ENCODE measurements at places on chromosomes 7 and 10. TPM values are rescaled to one million over a fixed set of nuclear protein-coding genes. Genes with fewer than 3 reads are reported as not detected.

DNA sequence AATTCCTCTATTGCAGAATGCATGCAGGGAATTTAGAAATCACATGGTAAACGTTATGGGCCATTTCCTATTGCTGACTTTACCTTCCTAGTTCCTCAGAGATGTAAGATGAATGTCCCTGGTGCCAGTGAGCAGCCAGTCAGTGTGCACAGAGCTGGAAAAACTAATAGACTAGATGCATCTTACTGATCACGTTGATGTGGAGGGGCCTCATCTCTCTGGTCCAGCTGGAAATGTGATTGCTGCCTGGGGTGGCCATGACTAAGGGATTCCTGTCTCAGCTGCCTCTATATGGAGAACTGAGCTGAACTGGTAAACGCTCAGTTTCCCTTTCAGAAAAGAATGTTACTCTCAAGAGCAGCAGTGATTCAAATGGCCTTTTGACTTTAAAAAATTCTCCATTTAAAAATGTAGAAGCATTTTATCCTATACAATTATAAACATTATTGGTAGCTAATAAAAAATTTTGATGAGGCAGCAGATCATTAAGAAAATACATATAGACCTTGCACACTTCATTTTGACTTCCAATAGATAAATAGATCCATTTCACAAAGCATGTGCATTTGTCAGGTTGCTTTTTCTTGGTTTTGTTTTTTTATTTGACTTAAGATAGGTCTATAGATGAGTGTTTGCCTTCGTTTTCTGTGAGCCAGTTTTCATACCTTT, 80.5 kb upstream of the INSYN2A start:
- no peak for DNase-seq

Gene GLI3
- 8.6 TPM for total RNA-seq

DNA sequence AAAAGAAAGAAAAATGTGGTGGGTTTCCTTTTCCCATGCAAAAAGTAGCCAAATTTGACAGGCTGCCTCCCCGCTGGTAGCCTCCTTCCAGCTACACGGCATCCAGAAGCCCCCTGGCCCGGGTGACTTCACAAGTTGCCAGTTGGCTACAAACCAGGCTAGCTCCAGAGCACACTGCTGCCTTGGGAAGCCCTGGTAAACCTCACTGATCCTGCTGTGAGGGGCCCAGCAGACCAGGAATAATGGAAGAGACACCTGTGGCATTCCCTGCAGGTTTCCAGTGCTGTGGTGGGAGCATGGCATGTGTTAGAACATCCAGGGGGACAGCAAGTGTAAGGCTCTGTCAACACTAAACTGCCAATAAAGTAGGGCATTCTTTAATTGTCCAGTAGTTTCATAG, 55.7 kb upstream of the TM9SF3 start:
- DNase-seq = no peak

GRCh38 chr7:33459340-33459751, 330.0 kb downstream of the BBS9 start:
- no peak for DNase-seq

DNA sequence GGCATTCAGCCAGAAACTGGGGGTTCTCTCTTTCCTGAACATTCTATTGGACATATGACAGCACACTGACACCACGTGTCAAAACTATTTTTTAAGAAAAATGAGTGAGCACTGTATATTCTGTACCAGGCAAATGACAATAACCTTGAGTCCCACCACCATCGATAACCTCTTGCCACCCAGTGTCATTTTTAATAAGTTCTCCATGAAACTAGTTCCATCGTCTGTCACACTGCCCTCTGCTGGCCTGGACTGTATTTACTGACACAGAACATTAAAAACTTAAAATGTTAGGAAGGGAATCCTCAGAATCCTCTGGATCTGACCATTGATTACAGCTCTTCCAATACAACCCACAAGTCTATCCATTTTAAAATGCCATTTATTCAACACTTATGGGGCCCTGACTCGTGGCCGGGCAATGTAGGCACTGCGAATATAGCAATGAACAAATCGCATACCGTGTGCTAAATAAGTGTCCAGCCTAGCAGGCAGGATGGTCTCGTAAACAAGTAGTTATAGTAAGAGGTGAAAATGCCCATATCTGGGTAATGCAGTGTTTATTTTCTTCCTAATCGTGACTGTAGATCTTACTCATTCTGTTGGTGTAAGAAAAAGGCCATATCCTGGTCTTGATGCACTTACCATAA, 35.9 kb upstream of the CACNB2 start:
- DNase-seq = peak; percentile 53

DNA sequence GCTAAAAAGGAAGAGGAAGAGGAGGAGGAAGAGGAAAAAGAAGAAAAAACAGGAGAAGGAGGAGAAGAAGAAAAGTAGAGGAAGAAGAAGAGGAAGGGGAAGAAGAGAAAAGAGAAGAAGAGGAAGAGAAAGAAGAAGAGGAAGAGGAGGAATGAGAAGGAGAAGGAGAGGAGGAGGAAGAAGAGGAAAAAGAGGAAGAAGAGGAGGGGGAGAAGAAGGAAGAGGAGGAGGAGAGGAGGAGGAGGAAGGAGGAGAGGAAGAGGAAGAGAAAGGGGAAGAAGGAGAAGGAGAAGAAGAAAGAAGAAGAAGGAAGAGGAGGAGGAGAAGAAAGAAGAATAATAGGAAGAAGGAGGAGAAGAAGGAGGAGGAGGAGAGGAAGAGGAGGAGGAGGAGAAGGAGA, 96.4 kb upstream of the GNA12 start:
- no peak for DNase-seq

DNA sequence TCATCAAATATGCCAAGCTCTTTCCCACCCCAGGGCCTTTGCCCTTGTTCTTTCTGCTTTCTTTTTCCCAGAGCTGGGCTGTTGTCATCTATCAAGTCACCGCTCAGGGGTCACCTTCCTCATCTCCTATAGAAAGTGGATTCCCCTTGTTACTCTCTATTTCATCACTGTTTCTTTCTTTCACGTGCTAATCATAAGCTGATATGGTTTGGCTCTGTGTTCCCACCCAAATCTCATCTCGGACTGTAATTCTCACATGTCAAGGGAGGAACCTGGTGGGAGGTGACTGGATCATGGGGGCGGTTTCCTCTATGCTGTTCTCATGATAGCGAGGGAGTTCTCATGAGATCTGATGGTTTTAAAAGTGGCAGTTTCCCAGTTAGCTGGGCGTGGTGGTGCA, 17.0 kb upstream of the TIAL1 start:
- no peak for DNase-seq

Gene PON1
- not detected for total RNA-seq

DNA sequence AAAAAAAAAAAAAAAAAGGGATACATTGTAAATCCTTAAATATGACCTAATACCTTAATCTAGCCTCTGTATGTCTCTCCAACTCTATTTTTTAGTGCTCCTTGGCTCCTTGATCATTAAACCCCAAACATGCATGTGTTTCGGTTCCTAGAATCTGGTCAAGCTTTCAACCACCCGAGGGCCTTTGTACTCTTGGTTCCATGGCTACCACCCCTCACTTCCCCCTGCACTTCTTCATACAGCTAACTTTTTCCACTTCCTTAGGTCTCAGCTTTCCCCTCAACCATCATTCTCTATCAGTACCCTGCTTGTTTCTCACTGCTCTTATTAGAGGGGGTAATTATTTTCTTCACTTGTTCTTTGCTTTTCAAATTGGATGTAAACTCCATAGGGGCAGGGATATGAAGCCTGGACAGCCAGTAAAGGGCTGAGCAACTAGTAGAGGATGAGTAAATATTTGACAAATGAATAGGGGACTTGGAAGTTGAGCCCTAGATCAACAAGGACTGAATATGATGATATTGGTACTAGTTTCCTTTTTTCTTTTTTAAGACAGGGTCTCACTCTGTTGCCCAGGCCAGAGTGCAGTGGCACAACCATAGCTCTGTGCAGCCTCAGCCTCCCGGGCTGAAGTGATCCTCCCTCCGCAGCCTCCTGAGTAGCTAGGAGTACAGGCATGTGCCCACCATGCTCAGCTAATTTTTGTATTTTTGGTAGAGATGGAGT, 4.3 kb upstream of the GDI2 start:
- DNase-seq = no peak

- no peak for DNase-seq
Observed at GRCh38 chr10:7488418-7488829, 77.6 kb upstream of the SFMBT2 start.

DNA sequence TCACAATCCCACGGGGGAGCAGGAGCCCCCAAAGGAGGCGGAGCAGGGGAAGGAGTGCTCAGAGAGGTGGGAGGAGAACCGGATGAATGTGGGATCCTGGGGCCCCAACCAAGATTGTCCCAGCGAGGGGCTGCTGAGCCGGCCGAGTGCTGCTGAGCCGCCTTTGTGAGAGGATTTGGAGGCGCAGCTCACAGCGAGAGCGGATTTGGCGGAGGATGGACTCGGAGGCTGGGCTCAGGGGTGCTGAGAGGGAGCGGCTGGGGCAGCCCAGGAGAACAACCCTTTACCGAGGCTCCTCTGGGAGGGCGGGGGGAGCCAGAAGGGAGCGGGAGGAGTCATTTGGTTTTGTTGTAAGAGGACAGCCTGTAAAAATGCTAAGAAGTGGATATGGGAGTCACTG, 23.0 kb downstream of the GHRHR start:
- DNase-seq = no peak

- DNase-seq = no peak
Observed at GRCh38 chr7:16123117-16123770, 298.1 kb downstream of the CRPPA start.

DNA sequence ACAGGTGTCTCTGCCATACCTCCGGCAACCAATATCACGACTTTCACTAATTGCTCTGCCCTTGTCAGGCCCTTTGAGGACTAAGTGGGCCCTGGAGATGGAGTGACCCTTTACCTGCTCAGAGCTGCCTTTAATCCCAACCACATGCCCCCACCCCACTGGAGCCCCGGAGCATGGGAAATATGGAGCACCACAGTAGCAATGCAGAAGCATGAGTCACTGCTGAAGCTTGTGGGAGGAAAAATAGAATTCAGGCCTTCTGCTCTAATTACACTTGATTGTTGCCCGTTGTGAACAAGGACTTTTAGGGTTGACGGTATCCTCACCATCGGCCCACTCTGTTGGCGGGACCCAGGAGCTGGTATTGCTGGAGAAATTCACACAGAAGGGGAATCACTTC, 52.5 kb upstream of the FRMD4A start:
- DNase-seq = no peak

DNA sequence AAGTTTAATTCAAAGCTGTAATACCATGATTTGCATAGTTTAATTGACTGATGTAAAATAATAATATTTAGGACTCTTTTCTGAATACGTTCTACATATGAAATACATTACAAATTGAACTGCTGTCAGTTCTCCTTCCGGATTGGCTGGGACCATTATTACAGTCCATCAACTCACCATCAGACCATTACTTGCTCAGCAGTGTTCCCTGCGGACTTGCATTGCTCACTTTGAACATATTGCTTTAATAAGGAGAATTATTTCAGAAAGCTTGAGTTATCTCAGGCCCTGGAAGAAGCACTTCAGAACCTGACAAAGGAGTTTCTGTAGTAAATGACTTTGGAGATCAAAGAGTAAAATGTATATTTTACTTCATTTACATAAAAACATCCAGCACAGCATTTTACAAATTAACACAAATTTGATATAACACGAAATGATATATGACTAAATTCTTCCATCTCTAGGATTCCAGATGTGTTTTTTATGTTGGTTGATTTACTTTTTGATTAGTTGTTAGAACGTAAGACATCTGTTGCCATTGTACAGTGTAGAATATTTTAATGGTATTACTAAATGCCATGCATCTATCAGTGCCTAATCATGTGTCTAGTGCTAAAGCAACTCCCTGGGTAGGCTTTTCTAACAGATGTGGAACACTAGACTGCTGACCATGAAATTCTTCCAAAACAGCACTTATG, 418.5 kb upstream of the SEMA3A start:
- no peak for DNase-seq

Gene TSPAN15
- total RNA-seq = 117 TPM

DNA sequence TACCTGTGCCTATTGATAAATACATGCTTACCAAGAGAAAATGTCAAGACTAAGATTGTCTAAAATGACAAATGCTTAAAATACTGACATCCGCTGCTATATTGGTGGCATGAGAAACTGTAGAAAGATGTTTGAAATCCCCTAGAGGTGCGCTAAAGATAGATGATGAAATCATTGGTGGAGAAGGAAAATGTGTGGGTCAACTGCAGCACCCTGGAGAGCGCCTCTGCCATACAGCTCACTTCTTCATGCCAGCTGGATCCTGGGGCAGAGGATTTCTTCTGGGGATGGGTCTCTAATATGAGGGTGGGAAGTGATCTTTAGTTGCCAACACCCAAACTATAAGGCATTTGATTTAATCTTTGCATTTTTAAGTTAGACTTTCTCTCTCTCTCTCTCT, 680.4 kb upstream of the POM121L12 start:
- DNase-seq = no peak

Gene NUTM2A
- 2.3 TPM for total RNA-seq
